ENCODE measurements at places on chromosomes 6 and 20.

DNA sequence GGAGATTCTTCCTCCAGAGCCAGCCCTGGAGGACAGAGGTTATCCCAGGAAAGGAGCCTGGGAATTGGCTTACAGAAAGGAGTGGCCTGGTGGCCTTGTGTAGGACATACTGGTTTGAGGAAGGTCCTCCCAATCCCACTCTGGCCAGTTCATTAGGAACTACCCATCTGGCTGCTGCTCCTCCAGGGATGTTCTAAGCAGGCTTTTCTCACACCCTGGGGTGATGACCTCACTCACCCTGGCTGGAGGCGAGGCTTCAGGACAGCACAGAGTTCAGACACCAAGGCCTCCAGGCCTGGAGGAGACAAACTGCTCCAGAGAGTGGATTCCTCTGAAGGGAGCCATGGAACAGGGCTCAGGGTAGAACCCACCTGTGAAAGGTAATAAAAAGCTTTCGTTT is 8.9 kb downstream of the GNMT start:
- no peak for DNase-seq

DNA sequence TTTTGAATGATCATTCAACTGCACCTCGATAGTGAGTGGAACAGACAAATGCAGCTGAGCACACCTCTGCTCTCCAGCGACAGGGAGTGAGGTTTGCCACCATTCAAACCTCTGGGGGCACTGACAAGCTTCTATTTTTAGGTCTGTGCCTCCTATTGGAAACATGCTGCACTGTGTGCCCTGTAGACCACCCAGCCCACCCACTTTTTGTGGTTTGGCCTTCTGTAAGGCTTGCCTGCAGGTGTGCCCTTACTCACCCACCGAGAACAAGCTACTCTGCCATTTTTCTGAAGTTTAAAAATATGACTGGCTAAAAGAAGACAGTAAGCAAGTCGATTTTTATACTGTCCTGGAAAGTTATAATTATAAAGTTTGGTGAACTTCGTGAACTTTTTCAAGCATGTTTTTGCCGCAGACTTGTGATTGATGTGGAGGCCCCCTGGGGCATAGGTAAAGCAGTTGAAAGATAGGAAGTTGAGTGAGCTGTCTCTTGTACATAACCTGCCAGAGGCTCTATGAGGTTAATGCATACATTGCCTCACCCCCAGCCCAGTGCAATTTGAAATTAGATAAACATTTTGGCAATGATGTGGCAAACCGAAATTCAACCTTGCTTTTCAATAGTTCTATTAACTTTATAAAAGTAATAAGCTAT is 53.8 kb downstream of the ADGRG6 start:
- no peak for DNase-seq

- peak; percentile 5 for DNase-seq
Measured at GRCh38 chr6:55998576-55998975, 123.2 kb upstream of the BMP5 start.

GRCh38 chr6:120614723-120615122 is 719.6 kb downstream of the TBC1D32 start:
- DNase-seq = no peak

GRCh38 chr6:30689022-30689865 is 1.5 kb downstream of the NRM start:
- no peak for DNase-seq

DNA sequence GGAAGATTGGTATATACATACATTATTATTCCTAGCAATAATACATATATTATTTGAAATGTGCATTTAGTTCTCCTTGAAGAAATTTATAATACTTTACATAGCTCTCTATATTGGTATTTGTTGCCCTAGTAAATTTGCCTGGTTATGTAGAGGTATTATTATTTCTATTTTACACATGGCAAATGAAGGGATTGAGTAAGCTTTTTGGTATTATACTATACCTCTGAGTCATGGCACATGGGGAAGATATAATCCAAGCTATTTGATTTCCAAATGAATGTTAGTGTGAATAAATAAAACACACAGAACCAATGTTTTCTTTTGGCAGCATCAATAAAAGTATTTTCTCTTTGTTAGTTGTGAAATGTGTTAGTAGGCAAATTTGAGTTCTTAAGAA is 409.6 kb upstream of the SLC35B3 start:
- peak; percentile 4 for DNase-seq

DNA sequence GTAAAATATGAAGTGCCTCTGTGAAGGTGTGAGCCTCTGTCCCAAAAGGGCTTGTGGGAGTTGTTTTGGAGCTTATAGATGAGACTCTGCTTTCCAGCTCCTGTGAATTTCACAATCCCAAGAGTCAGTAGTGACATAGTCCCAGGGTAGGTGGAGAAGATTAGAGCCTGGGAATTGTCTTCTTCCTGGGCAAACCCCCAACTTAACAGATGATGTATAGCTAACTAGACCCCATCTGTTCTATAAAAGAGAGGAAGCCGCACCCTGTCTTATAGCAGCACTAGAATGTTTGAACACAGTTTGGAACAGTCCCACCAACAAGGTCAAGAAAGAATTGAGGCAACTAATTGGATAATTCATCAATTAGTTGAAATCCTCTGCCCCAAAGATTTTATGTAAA is 294.7 kb downstream of the ZNF217 start:
- DNase-seq = no peak

- no peak for DNase-seq
Measured at GRCh38 chr6:87279196-87279595, 43.2 kb upstream of the SMIM8 start.

GRCh38 chr6:113574147-113574546 is 283.0 kb upstream of the MARCKS start:
- DNase-seq = no peak

- no peak for DNase-seq
Measured at GRCh38 chr6:42845327-42845694, 34.1 kb upstream of the RPL7L1 start.

- no peak for DNase-seq
Measured at GRCh38 chr6:68635412-68635705, 277 bp downstream of the ADGRB3 start.

GRCh38 chr6:75171567-75171966 is 34.3 kb downstream of the COL12A1 start:
- DNase-seq = peak; percentile 60

GRCh38 chr6:43977404-43978111 is 149.7 kb downstream of the MRPL14 start:
- DNase-seq = no peak

- DNase-seq = no peak
Measured at GRCh38 chr6:84788689-84789088, 24.3 kb upstream of the TBX18 start.

- no peak for DNase-seq
Measured at GRCh38 chr6:85017352-85017751, 253.0 kb upstream of the TBX18 start.

DNA sequence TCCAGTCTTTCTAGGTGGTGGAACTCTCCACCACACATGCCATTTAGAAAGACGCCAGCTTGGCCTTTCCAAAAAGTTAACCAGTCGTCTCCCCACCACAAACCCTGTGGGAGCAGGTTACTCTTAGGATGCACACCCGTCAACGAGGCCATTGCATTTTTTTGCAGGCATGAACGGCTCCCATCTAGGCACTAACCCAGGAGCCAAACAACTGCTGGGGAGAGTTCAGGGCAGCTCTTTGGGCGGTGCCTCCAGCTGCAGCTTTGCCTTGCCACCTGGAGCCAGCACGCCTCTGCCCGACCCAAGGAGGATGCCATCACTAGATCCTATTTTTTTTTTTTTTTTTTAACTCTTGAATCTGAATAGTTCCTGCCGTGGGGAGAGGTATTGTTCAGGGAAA is 39.9 kb downstream of the TBC1D7 start:
- DNase-seq = no peak

GRCh38 chr6:15915508-15916178 is 213.2 kb upstream of the MYLIP start:
- DNase-seq = no peak

- DNase-seq = no peak
Measured at GRCh38 chr6:169169375-169169774, 84.3 kb downstream of the THBS2 start.

DNA sequence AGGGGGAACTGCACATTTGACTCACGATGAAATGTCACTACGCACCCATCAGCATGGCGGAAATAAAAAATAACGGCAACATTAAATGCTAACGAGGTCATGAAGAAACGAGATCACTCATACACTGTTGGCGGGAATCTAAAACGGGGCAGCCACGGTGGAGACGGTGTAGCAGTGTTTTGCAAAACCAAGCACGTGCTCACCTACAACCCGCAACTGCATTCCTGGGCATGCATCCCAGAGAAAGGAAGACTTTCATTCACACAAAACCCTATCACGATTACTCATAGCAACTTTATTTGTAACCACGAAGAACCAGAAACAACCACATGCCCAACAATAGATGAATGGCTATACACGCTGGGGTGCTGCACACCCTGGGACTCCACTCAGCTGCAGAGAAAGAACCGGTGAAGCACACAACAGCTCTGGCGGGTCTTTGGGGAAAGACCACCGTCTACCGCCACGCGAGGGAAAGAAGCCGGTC is 77.0 kb downstream of the YTHDF1 start:
- DNase-seq = no peak

- DNase-seq = peak; percentile 86
Measured at GRCh38 chr6:139533573-139534471, 159.4 kb upstream of the CITED2 start.

All from fibroblast of gingiva (primary cell).